Stimulated activated CD4-positive, alpha-beta T cell treated with anti-CD3 and anti-CD28 coated beads, Interleukin-12 subunit alpha, Interleukin-12 subunit beta, amount 100 ng/mL, for 24 hours (primary cell): ENCODE measurements at places on chromosomes 4 and X.

GRCh38 chrX:123155327-123155726 is 28.8 kb upstream of the GRIA3 start:
- no peak for DNase-seq

DNA sequence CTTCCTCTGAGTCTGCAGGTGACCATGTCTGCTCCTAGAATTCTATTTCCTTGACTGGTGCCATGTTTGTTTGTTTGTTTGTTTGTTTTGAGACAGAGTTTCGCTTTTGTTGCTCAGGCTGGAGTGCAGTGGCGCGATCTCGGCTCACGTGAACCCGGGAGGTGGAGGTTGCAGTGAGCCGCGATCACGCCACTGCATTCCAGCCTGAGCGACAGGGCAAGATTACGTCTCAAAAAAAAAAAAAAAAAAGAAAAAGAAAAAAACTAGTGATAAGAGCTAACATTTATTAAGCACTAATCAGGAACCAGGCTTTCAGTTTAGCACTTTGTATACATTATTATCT is 7.2 kb downstream of the SAT1 start:
- no peak for DNase-seq

- no peak for DNase-seq
Measured at GRCh38 chr4:3041192-3042142, 32.9 kb downstream of the HTT-AS start.

DNA sequence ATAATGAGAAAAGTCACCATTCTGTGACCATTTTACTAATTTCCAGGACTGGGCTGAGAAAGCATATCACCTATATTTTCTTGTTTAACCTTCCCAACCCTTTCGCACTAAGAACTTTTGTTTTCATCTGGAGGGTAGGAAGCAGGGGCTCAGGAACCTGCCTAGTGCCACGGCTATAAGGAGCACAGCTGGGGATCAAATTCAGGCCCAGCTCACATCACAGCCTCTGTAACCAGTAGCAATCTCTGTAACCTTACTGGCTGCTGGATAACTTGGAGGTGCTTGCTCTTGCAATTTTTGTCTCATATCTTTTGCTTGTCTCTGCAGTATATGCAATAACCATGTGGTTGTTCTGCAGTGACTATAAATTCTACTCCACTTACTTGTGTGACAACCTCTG is 76.7 kb upstream of the PLAC1 start:
- DNase-seq, result no peak

- DNase-seq, result no peak
Measured at GRCh38 chrX:135982860-135983259, 2.4 kb upstream of the SLC9A6 start.

DNA sequence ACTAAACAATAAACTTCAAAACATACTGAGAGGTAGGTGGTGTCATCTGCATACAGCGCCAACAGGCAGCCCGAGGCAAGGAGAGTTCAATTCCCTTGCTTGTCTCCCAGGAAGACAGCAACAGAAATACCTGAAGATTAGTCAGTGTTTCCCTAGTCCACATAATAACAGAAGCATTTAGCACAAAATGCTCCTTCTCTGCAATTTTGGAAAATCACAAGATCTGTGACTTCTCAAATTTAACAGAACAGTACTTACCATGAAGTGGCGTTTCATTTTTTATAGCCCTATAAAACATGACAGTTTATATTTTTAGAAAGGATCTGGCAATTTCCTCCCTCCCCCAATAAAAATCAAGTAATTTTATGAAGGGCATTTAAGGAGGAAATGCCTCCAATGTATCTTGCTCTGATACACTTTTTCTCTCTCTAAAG is 67.1 kb upstream of the MYOZ2 start:
- DNase-seq, result no peak

- no peak for DNase-seq
Measured at GRCh38 chr4:145066063-145066501, 31.9 kb downstream of the ANAPC10 start.

DNA sequence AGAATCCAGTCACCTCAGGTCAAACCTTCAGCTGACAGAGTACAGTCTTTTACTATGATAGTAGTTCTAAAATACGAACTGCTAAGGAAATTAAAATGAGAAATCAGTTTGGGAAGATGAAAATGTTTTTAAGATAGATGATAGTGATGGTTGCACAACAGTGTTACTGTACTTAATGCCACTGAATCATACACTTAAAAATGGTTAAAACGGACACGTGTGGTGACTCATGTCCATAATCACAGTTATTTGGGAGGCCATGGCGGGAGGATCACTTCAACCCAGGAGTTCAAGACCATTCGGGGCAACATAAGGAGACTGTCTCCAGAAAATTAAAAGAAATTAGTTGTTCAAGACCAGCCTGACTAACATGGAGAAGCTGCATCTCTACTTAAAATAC is 41.4 kb downstream of the ABHD18 start:
- no peak for DNase-seq

GRCh38 chr4:1171311-1172227 is 814 bp downstream of the SPON2 start:
- DNase-seq, result peak; percentile 44

- DNase-seq, result no peak
Measured at GRCh38 chrX:1483843-1484637, 31.3 kb upstream of the ASMTL start.

- DNase-seq, result no peak
Measured at GRCh38 chr4:181670506-181670905, 572.7 kb upstream of the TENM3 start.

GRCh38 chr4:152807294-152807829 is 27.6 kb downstream of the ARFIP1 start:
- no peak for DNase-seq

DNA sequence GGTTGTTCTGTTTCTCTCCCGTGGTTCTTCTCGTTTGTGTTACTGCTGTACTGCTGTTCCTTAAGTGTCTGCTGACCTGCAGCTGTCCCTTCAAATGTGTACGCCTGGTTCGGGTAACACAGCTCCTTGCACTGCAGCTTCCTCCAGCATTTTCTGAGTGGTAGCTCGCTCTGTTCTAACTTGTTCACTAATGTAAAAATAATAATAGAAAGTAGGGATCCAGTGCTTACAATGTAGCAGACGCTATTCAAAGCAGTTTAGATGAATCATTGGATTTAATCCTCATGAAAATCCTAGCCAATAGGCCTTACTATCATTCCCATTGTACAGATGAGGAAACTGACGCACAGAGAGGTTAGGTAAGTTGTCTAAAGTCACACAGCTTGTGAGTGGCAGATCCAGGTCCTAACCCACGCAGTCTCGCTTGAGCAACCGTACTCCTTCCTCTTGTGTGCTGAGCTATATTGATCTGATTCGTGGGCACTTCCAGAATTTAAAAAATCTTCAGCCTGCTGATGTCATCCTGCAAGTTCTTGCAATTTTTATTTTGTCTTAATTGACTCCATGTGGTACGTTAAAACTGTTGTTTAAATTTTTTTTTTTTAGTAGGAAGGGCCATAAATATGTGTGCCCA is 448.2 kb upstream of the FAT1 start:
- no peak for DNase-seq
